ENCODE measurements at places on chromosomes 6 and 20.
A peak's percentile ranks its signal among the peaks of the same experiment; 100 is the strongest.

DNA sequence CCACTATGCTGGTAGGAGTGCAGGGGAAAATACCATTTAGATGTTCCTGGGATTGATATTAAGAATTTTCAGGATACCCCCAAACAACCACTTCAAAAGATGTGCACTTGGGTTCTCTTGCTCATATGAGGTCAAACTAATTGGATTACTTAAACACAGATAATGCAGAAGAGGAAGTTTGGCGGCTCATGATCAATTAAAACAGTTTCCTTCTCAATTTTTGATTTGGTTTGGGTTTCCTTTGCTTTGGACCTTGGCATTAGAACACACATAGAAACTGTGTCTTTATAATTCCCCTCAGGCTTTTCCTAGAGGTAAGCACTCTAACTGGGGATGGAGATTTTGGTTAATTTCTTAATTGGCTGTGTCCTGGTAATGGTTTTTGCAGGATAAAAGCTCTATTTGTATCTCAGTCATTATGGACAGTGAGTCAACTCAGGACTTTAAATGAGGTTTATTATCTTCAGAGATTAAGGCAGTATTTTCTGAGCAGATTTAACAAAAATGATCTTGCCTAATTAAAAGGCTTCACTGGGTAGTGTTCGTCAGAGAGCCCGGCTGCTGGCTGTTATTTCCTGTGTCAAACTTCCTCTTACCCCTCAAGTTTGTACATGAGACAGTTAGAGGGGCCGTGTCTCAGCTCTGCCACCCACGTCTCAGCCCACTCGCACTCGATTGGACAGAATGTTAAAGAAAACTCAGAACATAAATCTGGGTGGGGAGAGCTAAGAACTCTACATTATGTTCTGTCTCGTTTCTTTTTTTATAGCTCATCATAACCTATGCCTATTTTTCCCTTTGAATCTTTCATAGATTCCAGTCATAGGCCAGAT is 50.3 kb upstream of the PREP start:
- no peaks in the 10 kb centered on the region for H3K4me1 ChIP-seq
- H3K27ac ChIP-seq = no peak overlapping the region
- DNase-seq = no peak
- H3K27me3 ChIP-seq = no peaks in the 10 kb centered on the region
- H3K4me3 ChIP-seq = no peak overlapping the region

GRCh38 chr6:152118678-152119077 is 311.2 kb downstream of the ESR1 start:
- DNase-seq = no peak
- no peaks in the 10 kb centered on the region for H3K27me3 ChIP-seq
- H3K4me3 ChIP-seq = no peak overlapping the region
- peaks cover 9% of the 10 kb centered on the region for H3K4me1 ChIP-seq
- no peak overlapping the region for H3K27ac ChIP-seq

DNA sequence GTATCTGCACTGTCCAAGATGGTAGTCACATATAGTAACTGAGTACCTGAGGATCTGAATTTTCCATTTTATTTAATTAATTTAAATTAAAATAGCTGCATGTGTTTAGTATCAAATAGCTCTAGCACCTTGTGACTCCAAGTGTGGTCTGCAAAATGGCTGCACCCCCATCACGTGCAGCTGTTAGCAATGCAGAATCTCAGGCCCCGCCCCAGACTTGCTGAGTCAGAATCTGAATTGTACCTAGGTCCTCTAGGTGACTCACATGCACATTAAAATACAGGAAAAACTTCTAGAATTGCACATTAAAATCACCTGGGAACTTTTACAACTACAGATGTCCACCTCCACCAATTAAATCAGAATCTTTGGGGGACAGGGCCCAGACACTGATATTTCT is 19.2 kb upstream of the FAM83C start:
- peaks cover 4% of the 10 kb centered on the region for H3K4me1 ChIP-seq
- no peak for DNase-seq
- no peaks in the 10 kb centered on the region for H3K36me3 ChIP-seq
- H3K4me3 ChIP-seq = no peak overlapping the region
- H3K27ac ChIP-seq = no peak overlapping the region

DNA sequence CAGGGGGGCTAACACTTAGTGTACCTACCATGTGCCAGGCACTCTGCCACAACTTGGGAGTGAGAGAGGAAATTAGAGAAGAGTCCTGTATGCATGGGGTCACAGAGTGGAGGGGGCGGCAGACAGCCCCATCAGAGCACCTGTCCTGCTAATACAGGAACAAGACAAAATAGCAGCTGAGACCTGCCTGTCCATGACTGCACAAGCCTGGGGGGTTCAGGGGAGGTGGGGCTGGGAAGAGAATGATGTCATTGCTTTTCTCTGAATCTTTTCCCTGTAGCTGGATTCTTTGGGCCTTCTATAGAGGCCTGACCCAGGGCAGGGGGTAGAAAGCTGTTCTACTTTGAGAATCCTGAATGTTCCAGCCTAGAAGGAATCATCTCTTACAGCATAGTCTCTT is 37.4 kb downstream of the FOXP4 start:
- H3K4me3 ChIP-seq = no peak overlapping the region
- peaks cover 3% of the 10 kb centered on the region for H3K4me1 ChIP-seq
- H3K36me3 ChIP-seq = no peaks in the 10 kb centered on the region
- H3K27ac ChIP-seq = peak overlapping the region; percentile 68
- no peak for DNase-seq

DNA sequence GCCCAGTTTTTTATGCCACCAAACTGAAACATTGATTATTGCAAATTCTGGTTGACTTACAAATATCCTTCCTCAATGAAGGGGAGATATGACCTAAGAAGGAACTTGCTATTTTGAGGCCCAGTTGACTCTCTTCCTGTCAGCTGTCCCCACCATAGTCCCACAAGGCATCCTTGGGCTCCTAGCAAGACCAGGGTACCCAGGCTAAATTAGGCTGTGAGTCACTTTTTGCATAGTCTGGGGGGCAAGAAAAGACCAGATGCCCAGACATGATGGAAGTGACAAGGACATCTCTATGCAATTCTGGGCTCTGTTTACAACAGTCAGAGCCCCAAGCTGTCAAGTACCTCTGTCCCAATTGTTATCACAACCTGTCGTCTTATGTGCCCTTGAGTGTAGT is 31.8 kb upstream of the MAFB start:
- H3K36me3 ChIP-seq = no peaks in the 10 kb centered on the region
- no peaks in the 10 kb centered on the region for H3K27me3 ChIP-seq
- H3K4me1 ChIP-seq = no peaks in the 10 kb centered on the region
- H3K27ac ChIP-seq = no peak overlapping the region

GRCh38 chr6:37487591-37488380 is 11.9 kb downstream of the CCDC167 start:
- DNase-seq = no peak
- H3K36me3 ChIP-seq = no peaks in the 10 kb centered on the region
- H3K27ac ChIP-seq = no peak overlapping the region
- no peaks in the 10 kb centered on the region for H3K4me1 ChIP-seq
- no peaks in the 10 kb centered on the region for H3K27me3 ChIP-seq

- no peaks in the 10 kb centered on the region for H3K4me1 ChIP-seq
- no peak overlapping the region for H3K4me3 ChIP-seq
- no peaks in the 10 kb centered on the region for H3K36me3 ChIP-seq
- H3K27ac ChIP-seq = no peak overlapping the region
Observed at GRCh38 chr20:16824664-16825063, 76.5 kb downstream of the OTOR start.

DNA sequence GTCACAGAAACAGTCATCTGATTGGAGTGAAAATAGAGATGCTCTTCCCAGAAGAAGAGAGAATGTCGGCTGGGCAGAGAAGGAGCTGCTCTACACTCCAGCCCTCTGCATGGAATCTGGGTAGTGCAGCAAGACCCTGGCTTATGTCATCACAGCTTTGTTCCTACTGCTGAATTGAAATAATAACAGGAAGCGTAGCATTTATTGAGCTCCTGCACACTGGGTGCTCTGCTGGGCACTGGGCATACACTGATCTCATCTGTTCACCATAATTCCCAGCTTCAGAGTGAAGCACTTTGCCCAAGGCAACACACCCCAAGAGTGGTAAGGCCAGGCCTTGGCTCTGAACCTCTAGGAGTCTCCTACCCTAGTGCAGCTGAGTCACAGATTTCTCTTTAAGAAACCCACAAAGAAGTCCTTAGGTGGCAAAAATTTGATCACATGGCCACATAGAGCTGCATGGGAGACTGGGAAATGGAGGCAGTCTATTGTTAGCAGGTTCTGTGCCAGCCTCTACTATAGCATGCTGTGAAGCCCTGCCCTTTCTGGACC is 3.9 kb upstream of the SDCBP2 start:
- H3K4me3 ChIP-seq = no peak overlapping the region
- no peaks in the 10 kb centered on the region for H3K36me3 ChIP-seq
- H3K4me1 ChIP-seq = peaks cover 10% of the 10 kb centered on the region
- H3K27ac ChIP-seq = peak overlapping the region; percentile 27
- DNase-seq = no peak

GRCh38 chr6:110777636-110778035 is 37.6 kb downstream of the CDK19 start:
- H3K36me3 ChIP-seq = no peaks in the 10 kb centered on the region
- H3K27ac ChIP-seq = no peak overlapping the region
- no peak for DNase-seq
- H3K4me3 ChIP-seq = no peak overlapping the region

- no peaks in the 10 kb centered on the region for H3K36me3 ChIP-seq
- no peak overlapping the region for H3K4me3 ChIP-seq
- peaks cover 3% of the 10 kb centered on the region for H3K27me3 ChIP-seq
- no peak for DNase-seq
Observed at GRCh38 chr20:60122671-60123070, 164.4 kb downstream of the CDH26 start.

GRCh38 chr6:71468841-71469700 is 180.5 kb downstream of the OGFRL1 start:
- no peaks in the 10 kb centered on the region for H3K36me3 ChIP-seq
- H3K4me3 ChIP-seq = no peak overlapping the region
- H3K4me1 ChIP-seq = no peaks in the 10 kb centered on the region
- peak overlapping the region; percentile 92 for H3K27ac ChIP-seq
- H3K27me3 ChIP-seq = no peaks in the 10 kb centered on the region

GRCh38 chr20:62428002-62428372 is 648 bp upstream of the RBBP8NL start:
- H3K36me3 ChIP-seq = no peaks in the 10 kb centered on the region
- H3K27me3 ChIP-seq = no peaks in the 10 kb centered on the region
- H3K4me1 ChIP-seq = peaks cover 9% of the 10 kb centered on the region

GRCh38 chr6:46059608-46060007 is 43.9 kb upstream of the CLIC5 start:
- no peaks in the 10 kb centered on the region for H3K27me3 ChIP-seq
- no peak for DNase-seq
- H3K4me1 ChIP-seq = no peaks in the 10 kb centered on the region
- no peak overlapping the region for H3K4me3 ChIP-seq

GRCh38 chr6:108782179-108783041 is 65.8 kb upstream of the ARMC2 start:
- H3K27me3 ChIP-seq = no peaks in the 10 kb centered on the region
- H3K27ac ChIP-seq = peak overlapping the region; percentile 68
- DNase-seq = peak; percentile 84
- H3K4me3 ChIP-seq = peak overlapping the region; percentile 51

GRCh38 chr6:13034316-13034715 is 294.0 kb downstream of the TBC1D7 start:
- H3K4me3 ChIP-seq = no peak overlapping the region
- no peaks in the 10 kb centered on the region for H3K4me1 ChIP-seq
- no peaks in the 10 kb centered on the region for H3K27me3 ChIP-seq
- DNase-seq = no peak

DNA sequence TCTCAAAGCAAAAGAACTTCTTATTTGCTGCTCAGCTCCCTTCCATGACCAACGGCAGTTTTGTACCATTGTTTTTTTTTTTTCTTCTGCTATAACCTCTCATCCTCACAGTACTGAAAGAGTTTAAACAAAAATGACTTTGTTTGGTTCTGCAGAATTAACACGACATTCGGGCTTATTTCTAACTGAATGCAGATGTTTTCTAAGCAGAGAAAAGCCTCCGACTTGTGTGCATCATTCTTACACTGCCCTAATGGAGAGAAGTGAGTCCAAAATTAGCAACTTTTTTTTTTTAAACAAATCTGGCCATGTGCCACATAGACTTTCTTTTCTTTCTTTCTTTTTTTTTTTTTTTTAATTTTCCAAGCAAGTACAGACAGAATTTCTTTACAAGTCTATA is 382.7 kb downstream of the HDGFL1 start:
- H3K27ac ChIP-seq = no peak overlapping the region
- H3K4me3 ChIP-seq = no peak overlapping the region
- DNase-seq = no peak
- no peaks in the 10 kb centered on the region for H3K27me3 ChIP-seq
- H3K4me1 ChIP-seq = no peaks in the 10 kb centered on the region
- H3K36me3 ChIP-seq = no peaks in the 10 kb centered on the region

- H3K36me3 ChIP-seq = no peaks in the 10 kb centered on the region
- no peaks in the 10 kb centered on the region for H3K4me1 ChIP-seq
- H3K27ac ChIP-seq = no peak overlapping the region
- no peak overlapping the region for H3K4me3 ChIP-seq
Observed at GRCh38 chr6:26555505-26556262, 17.5 kb downstream of the HMGN4 start.

- no peaks in the 10 kb centered on the region for H3K36me3 ChIP-seq
- peak overlapping the region; percentile 51 for H3K4me3 ChIP-seq
- DNase-seq = peak; percentile 28
- H3K4me1 ChIP-seq = no peaks in the 10 kb centered on the region
- H3K27me3 ChIP-seq = peaks cover 7% of the 10 kb centered on the region
- H3K27ac ChIP-seq = no peak overlapping the region
Observed at GRCh38 chr6:167350731-167351655, 26.1 kb downstream of the TTLL2 start.

DNA sequence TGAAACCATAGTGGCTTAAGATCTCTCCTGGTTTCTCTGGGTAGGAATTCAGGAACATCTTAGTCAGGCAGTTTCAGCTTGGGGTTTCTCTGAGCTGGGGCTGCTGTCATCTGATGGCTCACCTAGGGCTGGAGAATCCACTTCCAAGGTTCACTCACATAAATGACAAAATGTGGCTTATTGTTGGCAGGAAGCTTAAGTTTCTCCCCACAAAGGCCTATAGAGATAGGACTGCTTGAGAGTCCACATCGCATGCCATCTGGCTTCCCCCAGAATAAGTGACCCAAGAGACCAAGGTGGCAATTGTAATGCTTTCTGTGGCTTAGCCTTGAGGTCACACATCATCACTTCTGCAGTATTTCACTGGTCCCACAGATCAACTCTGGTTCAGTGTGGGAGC is 131.4 kb downstream of the EDN1 start:
- H3K36me3 ChIP-seq = no peaks in the 10 kb centered on the region
- H3K4me1 ChIP-seq = no peaks in the 10 kb centered on the region
- no peak for DNase-seq
- no peak overlapping the region for H3K4me3 ChIP-seq

DNA sequence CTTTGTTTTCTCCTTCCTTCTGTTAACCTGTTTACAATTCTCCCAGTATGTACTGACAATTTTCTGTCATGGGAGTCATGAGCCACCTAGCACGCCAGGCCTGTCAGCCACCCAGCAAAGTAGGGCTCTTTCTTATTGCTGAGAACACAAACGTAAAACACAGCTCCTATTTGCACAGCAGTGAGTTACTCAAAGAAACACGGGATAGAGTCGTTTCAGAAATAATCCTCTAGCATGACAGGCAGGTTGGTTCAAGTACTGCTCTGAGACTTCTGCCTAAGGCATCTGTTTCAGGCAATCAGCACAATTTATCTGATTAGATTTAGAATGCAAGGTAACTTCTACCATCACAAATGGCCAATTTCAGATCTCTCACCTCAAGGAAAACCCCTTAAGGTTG is 88.8 kb downstream of the CD24 start:
- H3K4me3 ChIP-seq = no peak overlapping the region
- no peaks in the 10 kb centered on the region for H3K27me3 ChIP-seq
- no peak for DNase-seq
- H3K36me3 ChIP-seq = no peaks in the 10 kb centered on the region
- H3K27ac ChIP-seq = no peak overlapping the region

- H3K36me3 ChIP-seq = no peaks in the 10 kb centered on the region
- no peak overlapping the region for H3K4me3 ChIP-seq
- no peak overlapping the region for H3K27ac ChIP-seq
- H3K27me3 ChIP-seq = no peaks in the 10 kb centered on the region
- no peak for DNase-seq
- no peaks in the 10 kb centered on the region for H3K4me1 ChIP-seq
Observed at GRCh38 chr6:90936286-90936685, 349.4 kb upstream of the MAP3K7 start.
